Esophagus muscularis mucosa (tissue), 4 donors: ENCODE measurements at places on chromosomes 13 and 19. TPM values are rescaled to one million over a fixed set of nuclear protein-coding genes. Genes with fewer than 3 reads are reported as not detected.

Gene CASP14
- not detected for total RNA-seq

Gene RGL3
- total RNA-seq, result 1.7 TPM

Gene FCAR
- total RNA-seq, result 0.29 TPM

Gene CBLC
- total RNA-seq, result not detected

Gene ZNF429
- total RNA-seq, result 7.8 TPM

Gene CPB2
- total RNA-seq, result not detected

Gene PSG7
- not detected for total RNA-seq

Gene LRRC25
- total RNA-seq, result 6.6 TPM

Gene NR2F6
- 88.0 TPM for total RNA-seq

Gene CYP2A6
- total RNA-seq, result not detected

Gene CATSPERD
- 0.19 TPM for total RNA-seq

Gene NLRP4
- total RNA-seq, result not detected

Gene SIGLEC6
- 6.3 TPM for total RNA-seq

Gene FBXO27
- 1.2 TPM for total RNA-seq

Gene ZNF491
- 4.5 TPM for total RNA-seq

Gene THAP8
- total RNA-seq, result 7.9 TPM

Gene CGB2
- not detected for total RNA-seq

Gene CEACAM16
- not detected for total RNA-seq

Gene GJB2
- not detected for total RNA-seq

Gene S1PR4
- total RNA-seq, result 2.2 TPM

Gene NLRP11
- not detected for total RNA-seq

Gene ZIC5
- total RNA-seq, result not detected

Gene ZNF285
- total RNA-seq, result 4.8 TPM

Gene REXO1
- total RNA-seq, result 36.0 TPM

Gene SHANK1
- 0.39 TPM for total RNA-seq

Gene DLL3
- not detected for total RNA-seq

Gene MAB21L1
- 2.1 TPM for total RNA-seq

Gene YJEFN3
- total RNA-seq, result 1.2 TPM

Gene PSG3
- total RNA-seq, result not detected

Gene BSPH1
- not detected for total RNA-seq

Gene ZNF729
- total RNA-seq, result not detected

Gene SIGLEC8
- 0.66 TPM for total RNA-seq

Gene MIR17HG
- 0.45 TPM for total RNA-seq

Gene ERVK3-1
- total RNA-seq, result 34.5 TPM

Gene ZNF570
- total RNA-seq, result 9.6 TPM

Gene S1PR5
- total RNA-seq, result not detected

Gene CYP4F8
- not detected for total RNA-seq

Gene C19orf73
- 1.4 TPM for total RNA-seq

Gene BST2
- 59.7 TPM for total RNA-seq

Gene CADM4
- 32.4 TPM for total RNA-seq
